ENCODE measurements at places on chromosomes 13 and 19.

- peak; percentile 92 for DNase-seq
Observed at GRCh38 chr19:53254411-53255341, at the start of gene ZNF677. ZNF677 (minus strand) TSS chr19:53254873; CDS start chr19:53251550, 3,323 bp downstream.

- DNase-seq = no peak
Observed at GRCh38 chr19:48382286-48382685, 9.1 kb downstream of the KDELR1 start.

GRCh38 chr13:113083402-113084061, 22.1 kb upstream of the F7 start:
- DNase-seq = peak; percentile 20

DNA sequence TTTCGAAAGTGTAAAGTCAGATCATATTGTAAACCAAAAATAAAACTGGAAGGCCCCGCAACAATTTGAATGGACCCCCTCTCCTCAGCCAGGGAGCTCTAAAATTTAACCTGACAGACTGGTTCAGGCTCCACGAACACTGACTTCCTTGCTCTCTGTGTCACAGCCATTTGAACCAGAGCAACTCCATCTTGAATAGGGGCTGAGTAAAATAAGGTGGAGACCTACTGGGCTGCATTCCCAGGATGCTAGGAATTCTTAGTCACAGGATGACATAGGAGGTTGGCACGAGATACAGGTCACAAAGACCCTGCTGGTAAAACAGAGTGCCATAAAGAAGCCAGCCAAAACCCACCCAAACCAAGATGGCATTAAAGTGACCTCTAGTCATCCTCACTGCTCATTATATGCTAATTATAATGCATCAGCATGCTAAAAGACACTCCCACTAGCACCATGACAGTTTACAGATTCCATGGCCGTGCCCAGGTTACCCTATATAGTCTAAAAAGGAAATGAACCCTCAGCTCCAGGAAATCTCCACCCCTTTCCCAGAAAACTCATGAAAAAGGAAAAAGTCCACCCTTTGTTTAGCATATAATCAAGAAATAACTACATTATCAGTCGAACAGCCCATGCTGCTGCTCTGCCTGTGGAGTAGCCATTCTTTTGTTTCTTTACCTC, 43.1 kb downstream of the RFXAP start:
- no peak for DNase-seq

- no peak for DNase-seq
Observed at GRCh38 chr19:371501-372168, 27.0 kb upstream of the MIER2 start.

Data from glutamatergic neuron (in vitro differentiated cells).